ENCODE measurements at places on chromosomes 5 and 9.

DNA sequence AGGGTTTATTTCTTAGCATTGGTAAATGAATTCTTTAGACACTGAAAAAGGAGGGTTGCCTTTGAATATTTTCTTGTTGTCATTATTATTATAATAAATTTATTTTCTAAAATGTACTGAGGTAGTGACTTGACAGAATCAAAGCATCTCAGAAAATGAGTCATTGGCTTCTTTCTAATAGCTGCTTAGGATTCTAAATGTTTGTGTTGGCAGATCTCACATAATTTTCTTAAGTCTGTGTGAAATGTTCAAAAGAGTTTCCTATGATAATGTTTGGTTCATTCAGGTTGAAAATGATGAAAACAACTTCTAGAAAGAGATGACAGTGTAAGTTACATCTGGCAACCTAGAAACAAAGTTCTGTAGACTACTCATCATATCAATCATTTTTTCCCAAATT lies 69.7 kb downstream of the SH3GL2 start:
- no peak for DNase-seq

- no peak for DNase-seq
Observed at GRCh38 chr5:106780355-106780754, 890.4 kb downstream of the EFNA5 start.

DNA sequence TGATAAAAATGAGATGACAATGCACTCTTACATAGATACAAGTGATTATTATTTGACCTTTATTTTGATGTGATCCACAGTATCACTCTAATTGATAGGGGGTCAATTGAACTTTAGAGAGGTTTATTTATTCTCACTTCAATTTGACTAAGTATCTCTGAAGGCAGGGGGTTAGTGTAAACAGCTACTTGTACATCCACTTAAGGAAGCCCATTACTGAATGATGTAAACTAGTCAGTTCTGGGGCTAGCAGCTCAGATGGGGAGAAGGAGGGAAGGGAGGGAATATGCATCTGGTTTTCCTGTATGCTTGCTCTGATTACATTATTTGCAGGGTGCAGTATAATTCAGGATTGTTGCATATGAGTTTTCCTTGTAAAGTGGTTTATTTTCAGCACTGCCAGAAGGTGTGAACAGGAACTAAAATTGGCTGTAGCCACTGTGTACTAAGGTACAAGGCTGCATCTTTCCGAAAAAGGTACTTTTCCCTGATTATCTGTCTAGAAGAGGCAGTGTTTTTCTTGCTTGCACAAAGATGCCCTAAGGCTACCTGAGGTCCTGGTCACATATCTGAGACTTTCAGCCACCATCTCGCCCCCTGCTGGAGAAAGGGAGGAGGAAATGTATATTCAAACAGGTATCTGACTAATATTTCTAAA lies 51.2 kb downstream of the MRPS27 start:
- DNase-seq = peak; percentile 33

DNA sequence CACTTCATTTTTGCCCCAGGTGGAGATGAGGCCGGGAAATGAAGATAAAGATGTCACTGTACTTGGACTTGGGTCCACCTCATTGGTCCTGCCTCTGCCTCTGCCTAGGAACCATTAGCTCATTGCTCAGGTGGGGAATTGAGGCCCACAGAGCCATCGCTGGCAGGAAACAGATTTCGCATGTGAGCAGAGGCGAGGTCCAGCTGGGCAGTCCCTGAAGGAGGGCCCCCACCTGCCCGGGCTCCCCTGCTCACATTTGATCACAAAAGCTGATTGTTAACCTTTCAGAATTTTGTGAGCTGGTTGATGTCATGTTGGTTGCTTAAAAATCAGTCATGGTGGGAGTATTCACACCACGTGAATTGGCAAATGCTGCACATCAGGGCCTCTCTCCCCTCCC lies 273.8 kb upstream of the MVB12B start:
- no peak for DNase-seq

DNA sequence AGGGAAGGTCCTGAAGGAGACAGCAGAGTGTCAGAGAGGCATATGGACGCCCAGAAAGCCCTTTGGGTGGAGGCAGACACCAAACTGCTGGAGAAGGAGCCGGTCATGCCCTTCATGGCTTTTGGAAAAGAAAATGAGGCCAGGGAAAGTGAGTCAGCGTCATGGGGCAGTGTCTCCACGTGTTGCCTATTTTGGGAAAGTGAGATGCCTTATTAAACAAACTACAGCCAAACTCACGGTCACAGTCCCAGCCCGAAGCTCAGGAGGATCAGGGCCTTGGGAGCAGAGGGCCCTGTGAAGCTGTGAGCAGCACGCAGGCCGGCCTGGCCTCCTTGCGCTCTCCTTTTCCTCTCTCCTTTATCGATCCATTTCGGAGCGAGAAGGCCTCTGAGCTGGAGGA lies 25.0 kb downstream of the RGS3 start:
- DNase-seq = no peak

Data from SW480 (cell line).